IMR-90 (cell line): ENCODE measurements at places on chromosomes 13 and 19.

- H3K4me3 ChIP-seq, result no peak overlapping the region
- DNase-seq, result no peak
- H3K36me3 ChIP-seq, result no peaks in the 10 kb centered on the region
- peaks cover 4% of the 10 kb centered on the region for H3K4me1 ChIP-seq
- H3K27me3 ChIP-seq, result no peaks in the 10 kb centered on the region
- no peak overlapping the region for H3K27ac ChIP-seq
These were observed 14.5 kb upstream of the ZNF414 start for GRCh38 chr19:8528500-8528899.

- H3K4me3 ChIP-seq, result no peak overlapping the region
- no peaks in the 10 kb centered on the region for H3K36me3 ChIP-seq
- no peaks in the 10 kb centered on the region for H3K4me1 ChIP-seq
- DNase-seq, result peak; percentile 1
These were observed 385.8 kb downstream of the ITGBL1 start for GRCh38 chr13:101838323-101838722.

GRCh38 chr13:50130123-50130946 is 115.1 kb downstream of the KCNRG start:
- no peaks in the 10 kb centered on the region for H3K36me3 ChIP-seq
- peaks cover 21% of the 10 kb centered on the region for H3K27me3 ChIP-seq
- peaks cover 6% of the 10 kb centered on the region for H3K4me1 ChIP-seq

GRCh38 chr19:55113570-55114039 is 3.8 kb downstream of the PPP1R12C start:
- H3K4me1 ChIP-seq, result peaks cover 13% of the 10 kb centered on the region
- no peak overlapping the region for H3K4me3 ChIP-seq
- no peak overlapping the region for H3K27ac ChIP-seq
- DNase-seq, result peak; percentile 92

DNA sequence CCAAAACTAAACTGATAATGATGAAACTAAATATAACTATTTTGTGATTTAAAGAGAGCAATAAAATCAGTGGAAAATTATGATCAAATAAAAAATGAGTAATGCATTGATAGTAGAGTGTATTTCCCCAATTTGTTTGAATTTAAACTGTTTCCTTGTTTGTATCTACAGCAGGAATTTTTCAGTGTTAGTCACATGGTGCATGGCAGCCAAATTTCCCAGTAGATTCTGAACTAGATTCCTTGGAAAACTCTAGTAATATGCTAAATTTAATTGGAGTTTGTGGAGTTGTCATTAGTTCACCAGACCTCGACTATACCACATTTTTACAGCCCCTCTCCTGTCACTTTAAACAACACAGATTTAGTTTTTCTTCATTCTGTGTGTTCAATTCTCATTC is 156.2 kb downstream of the PCCA start:
- no peak overlapping the region for H3K27ac ChIP-seq
- H3K4me3 ChIP-seq, result no peak overlapping the region
- H3K27me3 ChIP-seq, result no peaks in the 10 kb centered on the region
- DNase-seq, result no peak

DNA sequence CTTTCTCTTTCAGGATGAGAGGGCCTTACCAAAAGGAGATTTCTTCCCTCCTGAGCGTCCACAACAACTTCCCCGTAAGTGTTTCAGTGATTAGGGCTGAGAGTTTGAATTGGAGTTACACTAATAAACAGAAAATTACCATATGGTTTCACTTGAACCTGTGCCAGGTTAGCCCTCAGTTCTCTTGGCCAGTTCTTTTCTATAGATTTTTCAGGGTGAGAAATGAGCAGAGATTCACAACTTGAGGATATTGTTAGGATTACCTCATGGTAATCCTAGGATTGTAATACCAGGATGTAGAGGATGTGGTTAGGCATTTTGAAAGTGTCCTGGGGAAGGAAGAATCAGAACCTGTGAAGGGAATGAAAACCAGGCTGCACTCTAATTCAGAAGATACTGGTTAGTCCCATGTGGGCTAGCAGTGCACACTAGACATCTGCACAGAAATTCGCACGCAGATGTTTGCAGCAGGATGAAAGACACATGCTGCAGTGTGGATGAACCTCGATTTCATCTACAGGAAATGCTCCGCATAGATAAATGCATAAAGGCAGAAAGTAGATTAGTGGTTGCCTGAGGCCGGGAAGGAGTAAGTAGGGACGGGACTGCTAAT is 24.1 kb downstream of the HNRNPM start:
- peak overlapping the region; percentile 24; the same call in 1 of the 2 replicates for H3K27ac ChIP-seq
- H3K4me3 ChIP-seq, result no peak overlapping the region
- DNase-seq, result peak; percentile 74
- H3K36me3 ChIP-seq, result peaks cover 66% of the 10 kb centered on the region
